HCEC 1CT (cell line): ENCODE measurements at places on chromosomes 3 and 15.

DNA sequence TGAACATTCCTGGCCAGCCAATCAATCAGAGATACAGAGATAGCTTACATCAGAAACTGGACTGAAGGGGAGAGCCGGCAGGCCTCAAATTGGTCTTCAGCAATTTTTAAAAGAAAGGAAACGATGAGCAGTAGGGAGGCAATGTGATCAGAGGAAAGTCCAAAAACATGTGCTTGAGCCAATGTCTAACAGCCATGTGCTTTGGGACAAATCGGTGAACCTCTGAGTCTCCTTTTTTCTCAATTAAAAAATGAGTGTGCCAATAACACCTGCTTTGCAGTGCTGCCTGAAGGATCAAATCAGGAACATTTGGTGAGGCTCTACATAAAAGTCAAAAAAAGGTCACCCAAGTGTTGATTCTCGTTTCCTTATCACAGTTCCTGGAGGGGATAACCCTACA lies 7.4 kb upstream of the EIF4E3 start:
- no peak for DNase-seq

DNA sequence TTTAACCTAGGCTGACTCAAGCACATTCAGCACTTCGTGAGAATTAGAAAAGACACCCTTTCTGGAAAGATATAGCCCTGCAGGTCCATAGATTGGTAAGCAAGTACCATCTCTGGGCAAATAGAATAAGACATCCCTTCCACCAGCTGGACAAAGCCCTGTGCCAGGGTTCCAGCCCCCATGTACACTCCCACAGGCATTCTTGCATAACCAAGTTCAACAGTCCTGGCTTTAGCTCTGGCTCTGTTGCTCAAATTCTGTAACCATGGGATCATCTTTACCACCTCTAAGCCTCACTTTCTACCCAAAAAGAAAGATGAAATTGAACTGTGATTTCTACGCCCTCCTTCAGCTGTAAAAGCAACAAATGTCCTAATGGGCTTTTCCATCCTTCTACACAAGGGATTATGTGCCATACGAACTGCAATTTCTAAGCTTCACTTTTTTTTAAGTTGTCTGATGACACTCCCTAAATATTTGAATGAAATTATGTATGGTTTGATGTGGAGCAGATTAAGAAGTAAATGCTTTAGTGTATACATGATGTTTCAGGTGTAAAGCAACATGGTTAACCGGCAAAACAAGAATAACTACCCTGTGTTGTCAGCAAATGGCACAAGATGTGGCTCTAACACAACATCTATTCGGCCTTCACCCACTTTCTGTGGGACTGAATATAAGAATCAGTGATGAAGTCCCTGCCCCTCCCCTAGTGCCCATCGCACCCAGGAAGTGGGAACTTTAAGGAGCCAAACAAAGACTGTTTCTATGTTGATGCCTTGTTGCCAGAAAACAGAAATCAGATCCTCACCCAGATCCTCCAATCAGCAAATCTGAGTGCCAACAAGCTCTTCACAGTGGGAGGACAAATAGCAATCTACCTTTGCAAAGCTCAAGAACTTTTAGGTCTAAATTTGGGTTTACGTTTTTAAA lies 165.7 kb downstream of the P3H2 start:
- no peak for DNase-seq

DNA sequence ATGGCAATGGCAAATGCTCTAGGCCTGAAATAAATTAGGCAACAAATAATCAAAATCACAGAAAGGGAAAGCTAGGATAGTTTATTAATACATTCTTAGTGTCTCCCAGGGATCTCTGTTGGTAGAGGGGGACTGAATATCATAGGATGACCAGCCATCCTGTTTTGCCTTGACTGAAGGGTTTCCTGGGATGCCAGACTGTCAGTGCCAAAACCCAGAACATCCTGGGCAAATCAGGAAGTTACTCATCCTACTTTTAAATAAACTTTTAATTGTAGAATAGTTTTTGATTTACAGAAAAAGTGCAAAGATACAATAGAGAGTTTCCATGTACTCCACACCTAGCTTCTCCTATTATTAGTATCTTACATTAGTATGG lies 21.8 kb upstream of the SIAH2 start:
- DNase-seq: peak; percentile 19

- DNase-seq: no peak
These were observed 469.6 kb downstream of the SI start for GRCh38 chr3:164608554-164609276.

GRCh38 chr3:52250122-52250521 lies 4.6 kb downstream of the PPM1M start:
- DNase-seq: no peak

DNA sequence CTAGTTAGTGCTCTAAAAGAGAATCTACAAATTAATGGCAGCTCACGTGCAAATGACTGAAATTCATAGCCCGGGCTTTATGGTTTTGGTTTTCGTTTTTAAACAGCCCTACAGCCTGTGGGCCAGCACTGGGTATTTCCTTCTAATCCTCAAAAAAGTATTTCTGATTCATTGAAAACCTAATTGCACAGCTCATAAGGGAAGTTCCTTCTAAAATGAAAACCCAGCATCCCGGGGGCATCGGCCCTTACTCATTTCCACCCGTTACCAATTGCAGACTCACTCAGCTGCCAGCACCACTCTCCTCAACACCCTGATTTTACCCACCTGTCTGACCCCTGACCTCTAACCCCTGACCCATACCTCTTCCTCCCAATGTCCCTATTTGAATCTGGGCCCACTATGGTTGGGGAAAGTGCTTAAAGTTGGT lies 59.5 kb upstream of the ZNF148 start:
- no peak for DNase-seq

GRCh38 chr3:59528251-59528650 lies 478.4 kb upstream of the CFAP20DC start:
- DNase-seq: no peak

- peak; percentile 5 for DNase-seq
These were observed 67.1 kb downstream of the CEMIP start for GRCh38 chr15:80846031-80846815.

GRCh38 chr3:46586738-46587246 lies 20.7 kb upstream of the LRRC2 start:
- no peak for DNase-seq

GRCh38 chr3:98823791-98824190 lies 60.7 kb downstream of the ST3GAL6 start:
- DNase-seq: peak; percentile 74

GRCh38 chr3:47496892-47497291 lies 16.6 kb downstream of the ELP6 start:
- no peak for DNase-seq

DNA sequence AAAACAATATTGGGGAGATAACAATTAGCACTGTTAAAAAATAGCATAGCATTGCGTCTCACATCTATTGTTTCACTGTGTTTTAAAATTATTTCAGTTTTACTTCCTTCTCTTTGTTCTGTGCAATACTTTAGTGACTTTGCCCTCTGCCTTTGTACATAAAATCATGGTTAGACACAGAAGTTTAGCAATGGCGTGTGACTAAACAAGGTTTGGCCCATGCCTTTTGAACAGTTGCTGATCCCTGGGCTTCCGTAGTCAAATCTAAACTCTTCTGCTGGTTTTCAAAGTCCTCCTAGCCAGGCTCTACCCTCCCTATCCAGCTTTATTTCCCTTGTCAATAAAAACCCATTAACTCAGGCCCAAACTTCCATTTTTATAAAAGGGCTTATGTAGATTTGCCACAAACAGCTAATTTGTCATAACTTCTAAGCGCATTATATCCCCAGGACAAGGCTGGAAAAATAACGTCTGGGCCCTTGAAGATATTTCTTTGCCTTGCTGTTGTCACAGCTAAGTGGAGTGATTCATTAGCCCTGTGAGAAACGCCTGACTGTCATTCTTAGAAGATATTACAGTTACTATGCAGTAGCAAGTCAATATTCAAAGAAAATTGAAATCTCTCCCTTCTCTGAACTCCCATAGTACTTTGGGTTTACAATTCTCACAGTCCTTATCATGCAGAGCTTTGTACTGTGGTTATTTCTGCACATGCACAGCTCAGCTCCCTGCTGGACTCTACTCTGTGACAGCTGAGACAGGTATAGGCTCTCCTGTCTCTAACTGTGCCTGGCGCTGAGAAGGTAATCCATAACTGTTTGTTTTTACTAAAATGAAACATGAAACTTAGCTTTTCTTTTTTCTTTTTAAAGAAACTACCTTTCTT lies 123.4 kb upstream of the SLC24A5 start:
- no peak for DNase-seq

GRCh38 chr15:70955151-70955550 lies 62.5 kb downstream of the LRRC49 start:
- DNase-seq: no peak

DNA sequence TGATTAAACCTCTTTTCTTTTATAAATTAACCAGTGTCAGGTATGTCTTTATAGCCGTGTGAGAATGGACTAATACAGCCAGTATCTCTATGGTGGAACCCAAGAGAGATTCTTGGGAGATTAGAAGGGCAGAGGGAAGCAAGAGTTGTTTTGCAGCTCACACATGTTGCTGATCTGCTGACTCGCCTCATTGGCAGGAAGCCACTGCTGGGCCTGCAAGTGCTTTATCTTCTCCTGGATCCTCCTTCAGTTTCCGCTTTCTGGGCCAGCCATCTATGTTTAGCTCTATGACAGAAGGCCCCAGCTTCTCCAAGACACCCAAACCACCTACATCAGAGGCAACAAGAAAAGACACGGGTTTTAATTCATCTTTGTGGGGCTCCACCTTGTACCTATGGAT lies 23.4 kb upstream of the GALNT15 start:
- peak; percentile 66 for DNase-seq

- no peak for DNase-seq
These were observed 34.7 kb downstream of the FNDC3B start for GRCh38 chr3:172074032-172074431.

DNA sequence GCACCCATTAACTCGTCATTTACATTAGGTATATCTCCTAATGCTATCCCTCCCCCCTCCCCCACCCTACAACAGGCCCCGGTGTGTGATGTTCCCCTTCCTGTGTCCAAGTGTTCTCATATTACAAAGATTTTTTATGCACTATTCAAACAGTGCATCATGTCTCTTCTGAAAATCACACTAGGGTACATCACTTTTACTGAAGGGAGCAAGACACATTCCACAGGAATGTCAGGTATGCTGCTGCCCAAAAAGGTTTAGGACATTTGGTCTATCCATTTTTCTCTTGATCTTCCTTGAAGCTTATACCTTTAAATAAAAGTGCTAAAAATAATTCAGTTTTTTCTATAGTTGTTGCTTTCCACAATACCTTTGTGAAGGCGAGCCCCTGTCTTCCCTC lies 9.2 kb upstream of the EPHA3 start:
- no peak for DNase-seq

DNA sequence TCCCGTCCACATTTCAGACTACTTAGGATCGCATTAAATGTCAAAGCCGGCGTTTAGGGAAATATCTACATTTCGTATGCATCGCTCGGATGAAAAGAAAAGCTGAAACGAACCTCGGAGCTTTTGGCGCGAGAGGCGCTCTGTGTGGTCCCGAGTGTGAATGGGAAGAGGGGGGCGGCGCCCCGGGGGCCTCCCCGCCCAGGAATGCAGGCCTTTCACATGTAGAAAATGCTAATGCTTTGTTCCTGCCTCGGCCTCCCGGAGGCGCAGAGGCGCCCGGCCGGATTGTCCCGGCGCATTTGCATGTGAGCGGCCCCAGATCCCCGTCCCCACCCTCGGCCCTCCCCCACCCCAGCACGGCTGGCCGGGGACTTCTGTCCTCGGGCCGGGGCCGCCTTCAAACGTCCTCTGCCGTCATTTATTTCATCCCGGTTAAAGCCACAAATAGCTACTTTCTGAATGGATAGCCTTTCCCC lies 37.0 kb upstream of the TRIM71 start:
- DNase-seq: peak; percentile 38

- no peak for DNase-seq
These were observed 353.9 kb upstream of the ROPN1 start for GRCh38 chr3:124345845-124346244.

GRCh38 chr15:46795685-46796084 lies 921.6 kb upstream of the SEMA6D start:
- DNase-seq: no peak

GRCh38 chr3:61864886-61865285 lies 303.5 kb downstream of the PTPRG start:
- no peak for DNase-seq

DNA sequence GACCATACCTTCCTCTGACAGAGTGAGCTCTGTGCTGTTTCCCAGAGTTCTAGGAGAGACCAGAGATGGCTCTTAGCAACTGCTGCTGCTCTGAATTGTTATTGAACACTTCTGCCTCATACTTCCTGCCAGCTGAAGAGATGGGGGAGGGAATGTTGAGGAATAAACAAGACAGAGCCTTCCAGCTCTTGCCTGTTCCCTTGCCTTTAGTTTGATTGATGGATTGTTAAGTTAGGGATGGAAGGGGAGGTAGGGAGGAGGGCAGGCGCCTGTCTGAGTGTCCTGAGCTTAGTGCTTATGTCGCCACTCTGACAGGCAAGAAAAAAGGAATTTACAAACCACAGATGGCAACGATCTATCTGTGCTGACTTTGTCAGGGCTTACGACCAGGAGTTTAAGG lies 42.8 kb downstream of the ZNF609 start:
- DNase-seq: peak; percentile 48

DNA sequence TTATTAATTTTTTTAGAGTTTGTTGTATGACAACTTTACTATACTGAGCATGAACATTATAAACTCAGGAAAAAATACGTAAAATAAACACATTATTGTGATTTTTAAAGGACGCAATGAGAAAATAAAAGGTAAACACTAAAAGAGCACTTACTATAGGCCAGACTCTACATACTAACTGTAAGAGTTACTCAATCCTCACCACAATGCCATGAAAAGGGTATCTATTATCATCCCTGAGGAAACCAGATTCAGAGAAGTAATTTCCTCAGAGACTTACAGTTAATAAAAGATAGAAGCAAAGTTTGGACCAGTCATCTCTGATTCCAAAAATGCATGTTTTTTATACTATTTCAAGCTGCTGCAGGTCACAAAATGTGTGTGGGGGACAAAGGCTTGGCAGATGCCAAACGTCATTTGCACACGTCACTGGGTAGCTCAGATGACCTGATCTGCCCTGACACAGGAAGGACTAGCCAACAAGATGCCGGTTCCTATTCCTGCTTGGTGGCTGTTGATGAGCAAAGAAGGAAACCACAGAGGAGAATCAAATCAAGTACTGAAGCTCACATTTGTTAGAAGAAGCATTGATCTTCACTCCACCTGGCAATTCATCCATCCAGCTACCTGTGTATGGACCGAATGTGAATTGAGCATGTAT lies 42.3 kb downstream of the KLHL6 start:
- no peak for DNase-seq

DNA sequence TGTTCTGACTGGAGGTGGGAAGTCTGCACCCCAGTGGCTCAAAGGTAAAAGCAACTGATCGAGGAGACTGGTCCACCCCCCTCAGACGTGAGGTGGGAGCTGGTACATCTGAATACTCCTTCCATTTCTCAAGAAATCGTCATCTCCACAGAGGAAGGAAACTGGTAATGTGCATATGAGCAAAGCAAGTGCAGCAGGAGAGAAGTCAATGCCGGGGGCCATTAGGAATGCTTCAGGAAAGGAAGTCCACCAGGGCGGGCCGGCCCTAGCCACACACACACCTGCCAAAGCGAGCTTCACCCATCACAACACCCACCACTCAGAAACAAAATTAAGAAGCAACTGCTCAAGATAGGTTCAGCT lies 8.5 kb downstream of the TBC1D2B start:
- no peak for DNase-seq
